ENCODE measurements at places on chromosomes 13 and 19. TPM values are rescaled to one million over a fixed set of nuclear protein-coding genes. Genes with fewer than 3 reads are reported as not detected.

DNA sequence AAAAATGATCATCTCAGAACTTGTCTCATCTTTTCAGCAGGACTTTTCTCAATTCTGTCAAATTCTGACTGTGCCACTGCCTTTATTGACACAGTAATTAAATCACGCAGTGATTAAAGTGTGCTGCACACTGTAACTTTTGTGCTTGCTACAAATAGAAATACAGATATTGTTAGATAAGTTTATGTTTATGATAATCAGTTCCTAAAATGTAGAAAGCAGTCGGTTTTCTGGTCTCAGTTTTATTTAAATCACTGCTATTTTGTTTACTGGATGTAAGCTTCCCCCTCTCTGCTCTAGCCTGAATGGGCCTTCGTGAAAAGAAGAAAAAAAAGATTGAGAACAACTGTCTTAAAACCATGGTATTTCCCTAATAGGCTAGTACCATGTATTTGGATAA, 258.8 kb upstream of the STARD13 start:
- DNase-seq, result no peak

The EDNRB gene
- not detected for total RNA-seq

The NEK5 gene
- total RNA-seq, result not detected

DNA sequence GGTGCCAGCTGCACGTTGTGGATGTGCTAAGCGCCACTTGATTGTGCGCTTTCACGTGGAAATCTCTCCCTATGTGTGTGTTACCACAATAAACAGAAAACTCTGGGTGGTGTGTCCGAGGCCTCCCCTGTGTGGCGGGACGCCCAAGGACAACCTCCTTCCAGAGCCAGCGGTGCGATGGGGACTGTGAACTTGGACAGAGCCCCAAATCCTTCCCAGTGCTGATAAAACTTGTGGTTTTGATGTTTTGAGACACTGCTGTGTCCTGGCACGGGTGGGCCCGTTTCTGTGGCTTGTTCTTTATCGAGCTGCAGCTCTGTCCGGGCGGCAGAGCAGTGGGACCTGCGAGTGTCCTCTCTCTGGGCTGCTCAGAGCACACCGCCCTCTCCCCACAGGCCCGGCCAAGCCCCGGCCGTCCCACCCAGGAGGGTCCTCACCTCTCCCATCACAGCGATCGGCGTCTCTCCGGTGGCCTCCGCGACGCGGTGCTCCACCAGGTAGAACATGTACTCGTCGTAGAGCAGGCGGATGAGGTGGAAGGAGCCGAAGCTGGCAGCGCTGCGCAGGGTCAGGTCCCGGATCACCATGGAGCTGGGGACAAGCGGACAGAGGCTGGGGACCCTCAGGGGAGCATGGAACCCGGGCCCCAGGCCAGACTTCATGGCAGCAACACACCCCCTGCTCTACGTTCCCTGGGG, 18.8 kb upstream of the RANBP3 start:
- no peak for DNase-seq

- no peak for DNase-seq
Observed at GRCh38 chr13:99214731-99215130, 14.1 kb downstream of the UBAC2 start.

All from OCI-LY7 (cell line).